ENCODE measurements at places on chromosomes 6 and 20.

DNA sequence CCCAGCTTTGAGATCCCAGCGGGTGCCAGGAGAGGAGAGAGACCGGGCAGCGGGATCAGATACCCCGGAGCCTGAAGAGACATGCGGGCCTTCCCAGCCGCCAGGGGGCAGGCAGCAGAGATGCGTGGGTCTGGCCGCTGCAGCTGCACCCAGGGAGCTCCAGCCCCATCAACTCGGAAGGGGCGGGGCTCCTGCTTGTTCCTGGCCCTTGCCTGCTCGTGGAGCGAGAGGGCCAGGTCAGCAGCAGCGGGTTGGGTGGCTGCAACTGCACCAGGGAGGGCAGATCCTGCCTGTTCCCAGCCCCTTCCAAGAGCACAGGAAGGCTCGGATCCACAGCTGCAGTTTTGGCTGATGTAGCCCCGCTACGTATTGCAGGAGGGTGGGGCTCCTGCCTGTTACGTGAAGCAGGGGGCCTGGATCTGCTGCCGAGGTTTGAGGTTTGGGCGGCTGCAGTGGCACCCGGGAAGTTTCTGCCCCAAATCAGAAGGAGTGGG, 532.8 kb downstream of the RFPL4B start:
- peak; percentile 34 for ATAC-seq

DNA sequence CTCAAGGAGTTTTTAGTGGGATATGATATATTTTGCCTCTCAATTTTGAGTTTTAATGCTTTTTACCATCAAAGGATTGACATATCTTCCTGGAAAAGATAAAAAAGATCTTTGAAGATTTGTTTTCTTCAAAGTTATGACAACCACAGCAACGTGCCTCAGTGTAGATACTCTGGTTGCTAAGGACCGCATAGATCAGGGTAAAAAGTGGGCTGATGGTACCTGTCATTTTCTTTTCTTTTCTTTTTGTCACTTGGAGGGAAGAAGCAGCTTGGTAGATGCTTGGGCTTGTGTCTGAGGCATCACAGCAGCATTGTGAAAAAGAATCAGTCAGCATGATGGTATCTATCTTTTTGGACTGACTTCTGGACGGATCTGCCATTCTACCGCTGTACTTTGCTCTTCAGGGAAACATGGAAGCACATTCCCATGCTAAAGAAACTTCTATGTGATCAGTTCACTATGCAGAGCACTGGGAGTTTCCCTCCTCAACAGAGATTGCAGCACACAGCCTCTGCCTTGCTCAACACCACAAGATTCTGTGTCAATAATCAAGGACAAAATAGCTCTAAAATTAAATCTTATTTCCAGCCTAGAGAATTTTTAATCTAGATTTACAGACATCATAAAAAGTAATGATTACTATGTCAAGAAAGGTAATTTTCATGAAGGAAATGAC, 54.8 kb upstream of the SGK1 start:
- ATAC-seq: no peak

DNA sequence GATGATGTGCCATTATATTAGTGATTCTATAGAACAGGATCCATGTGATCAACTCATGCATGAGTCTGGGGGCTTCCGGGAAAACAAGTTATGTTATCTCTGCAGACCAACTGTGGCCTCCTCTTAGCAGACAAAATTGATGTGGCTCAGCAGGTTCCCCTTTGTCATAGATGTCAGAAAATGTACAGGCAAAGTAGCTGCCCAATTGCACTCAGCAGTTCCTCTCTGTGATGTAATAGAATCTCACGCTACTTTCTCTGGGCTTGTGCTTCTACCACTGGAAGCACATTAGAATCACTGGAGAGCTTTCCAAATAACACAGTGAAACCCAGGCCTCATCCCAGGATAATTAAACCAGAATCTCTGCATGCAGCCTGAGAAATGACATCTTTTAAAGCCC, 253.1 kb downstream of the SLC24A3 start:
- no peak for ATAC-seq

- ATAC-seq: no peak
These were observed 206.6 kb downstream of the TFAP2B start for GRCh38 chr6:51025082-51025777.

DNA sequence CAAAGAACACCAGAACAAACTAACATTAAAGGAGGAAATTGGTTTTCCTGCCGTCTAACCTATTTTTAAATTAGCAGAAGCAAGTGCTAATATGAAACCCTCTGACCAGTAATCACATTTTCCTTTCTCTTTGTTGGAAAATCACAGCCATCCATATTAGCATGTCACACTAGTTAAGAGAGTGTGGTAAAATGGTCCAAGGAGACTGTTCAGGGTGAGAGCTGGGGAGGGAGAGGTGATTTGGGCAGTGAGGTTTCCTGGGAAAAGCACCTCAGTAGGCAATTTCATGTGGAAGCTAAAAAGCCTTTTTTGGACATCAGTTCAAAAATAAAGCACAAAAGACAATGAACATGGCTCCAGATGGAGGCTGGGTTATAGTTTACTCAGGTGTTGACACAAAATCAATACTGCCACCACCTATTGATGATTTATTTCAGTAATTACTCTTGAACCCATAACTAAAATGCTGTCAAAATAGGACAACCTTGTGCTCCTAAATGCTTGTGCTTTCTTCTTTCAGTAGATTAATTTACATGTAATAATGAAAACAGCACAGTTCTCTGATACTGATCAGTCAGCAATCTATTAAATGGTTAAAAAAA, 333.2 kb downstream of the SAMD5 start:
- no peak for ATAC-seq

DNA sequence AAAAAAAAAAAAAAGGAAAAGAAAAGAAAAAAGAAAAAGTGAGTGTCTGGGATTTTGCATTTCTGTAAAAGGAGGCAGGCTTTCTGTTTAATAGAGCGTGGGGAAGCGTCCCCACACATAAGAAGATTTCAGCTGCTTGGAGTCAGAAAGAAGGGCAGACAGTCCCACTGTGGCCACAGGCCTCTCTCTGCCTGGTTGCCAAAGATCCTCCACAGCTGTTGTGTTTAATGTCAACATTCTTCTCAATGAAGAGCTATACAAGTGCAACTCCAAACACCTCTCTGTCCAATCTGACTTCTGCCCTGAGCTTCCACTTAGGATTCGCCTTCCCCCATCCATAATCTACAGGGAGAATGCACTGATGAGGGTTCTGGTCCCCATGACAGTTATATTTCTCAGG, 64.3 kb upstream of the MLN start:
- ATAC-seq: no peak

GRCh38 chr6:41814629-41815028, 27.1 kb downstream of the TOMM6 start:
- no peak for ATAC-seq

DNA sequence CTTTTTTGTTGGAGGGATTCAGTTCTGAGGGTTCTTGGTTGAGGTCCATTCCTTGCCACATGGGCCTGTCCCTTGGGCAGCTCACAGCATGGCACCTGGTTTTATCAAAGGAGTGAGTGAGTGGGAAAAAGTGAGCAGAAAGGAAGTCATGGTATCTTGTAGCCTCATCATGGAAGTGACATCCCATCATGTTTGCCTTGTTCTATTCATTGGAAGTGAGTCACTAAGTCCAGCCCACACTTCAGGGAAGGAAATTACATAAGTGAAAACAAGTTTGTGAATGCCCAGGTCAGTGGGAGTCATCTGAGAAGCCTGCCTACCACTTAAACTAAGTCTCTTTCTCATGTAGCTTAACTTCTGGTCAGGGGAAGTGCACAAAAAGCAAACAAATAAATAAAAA, 32.8 kb upstream of the ZNFX1 start:
- ATAC-seq: peak; percentile 90

DNA sequence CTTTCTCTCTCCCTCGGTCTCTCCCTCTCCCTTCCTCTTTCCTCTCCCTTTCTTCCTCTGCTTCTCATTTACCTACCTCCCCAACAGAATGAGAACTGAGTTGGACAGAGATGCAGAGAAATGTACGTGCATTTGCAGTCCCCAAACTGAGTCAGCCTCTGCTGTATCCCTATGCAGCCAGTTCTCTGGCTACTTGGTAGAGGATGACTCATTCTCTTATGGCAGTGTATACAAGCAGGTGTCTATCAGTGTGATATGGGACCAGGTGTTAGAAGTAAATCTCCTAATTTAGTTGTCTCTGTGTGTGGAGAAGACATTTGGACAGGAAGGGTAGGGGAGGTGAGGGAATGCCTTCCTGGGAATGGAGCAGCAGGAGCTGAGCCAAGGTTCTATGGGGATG, 470.8 kb downstream of the CD109 start:
- no peak for ATAC-seq

DNA sequence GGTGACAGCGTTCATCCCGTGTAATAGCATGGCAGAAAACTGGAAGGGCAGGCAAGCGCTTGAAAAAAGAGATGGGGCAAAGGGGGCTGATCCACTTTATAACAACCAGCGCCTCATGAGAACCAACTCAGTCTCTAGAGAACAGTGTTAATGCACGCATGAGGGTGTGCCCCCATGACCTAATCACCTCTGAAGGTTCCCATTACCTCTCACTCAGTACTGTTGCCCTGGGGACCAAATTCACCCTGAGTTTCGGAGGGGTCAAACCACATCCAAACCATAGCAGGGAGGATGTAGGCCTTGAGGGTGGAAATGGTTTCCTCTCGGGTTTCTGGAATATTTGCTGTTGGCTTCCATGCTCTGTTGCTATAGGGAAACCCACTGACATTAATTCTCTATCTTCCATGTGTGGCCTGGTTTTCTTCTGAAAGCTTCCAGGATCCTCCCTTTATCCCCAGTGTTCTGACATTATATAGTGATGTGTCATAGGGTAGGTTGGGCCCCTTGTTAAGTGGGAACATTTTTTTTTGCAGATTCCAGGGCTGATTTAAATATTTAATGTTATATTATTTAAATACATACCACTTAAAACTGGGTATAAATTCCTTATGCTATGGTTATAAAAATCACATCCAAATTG, 65.2 kb downstream of the PPP1R14C start:
- no peak for ATAC-seq

DNA sequence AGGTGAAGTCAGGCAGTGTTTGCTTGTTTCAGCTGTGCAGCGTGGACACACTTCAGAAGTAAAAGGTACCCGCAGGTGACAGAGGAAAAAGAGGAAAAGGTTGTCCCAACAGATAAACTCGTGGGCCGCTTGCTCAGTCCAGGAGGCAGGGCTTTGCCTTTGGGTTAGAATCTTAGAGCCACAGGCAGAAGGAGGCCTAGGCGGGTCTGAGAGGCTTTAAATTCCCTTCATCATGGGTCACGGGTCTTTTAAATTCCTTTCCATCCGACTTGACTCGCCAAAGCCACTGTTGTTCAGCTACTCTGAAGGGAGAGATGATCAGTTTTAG, 48.2 kb downstream of the AGPAT4 start:
- ATAC-seq: no peak

- ATAC-seq: no peak
These were observed 77.9 kb downstream of the MYB start for GRCh38 chr6:135258970-135259369.

GRCh38 chr6:123805921-123806320, 2.3 kb downstream of the NKAIN2 start:
- no peak for ATAC-seq

GRCh38 chr20:38434301-38434741, 807 bp downstream of the SNHG17 start:
- peak; percentile 28 for ATAC-seq

DNA sequence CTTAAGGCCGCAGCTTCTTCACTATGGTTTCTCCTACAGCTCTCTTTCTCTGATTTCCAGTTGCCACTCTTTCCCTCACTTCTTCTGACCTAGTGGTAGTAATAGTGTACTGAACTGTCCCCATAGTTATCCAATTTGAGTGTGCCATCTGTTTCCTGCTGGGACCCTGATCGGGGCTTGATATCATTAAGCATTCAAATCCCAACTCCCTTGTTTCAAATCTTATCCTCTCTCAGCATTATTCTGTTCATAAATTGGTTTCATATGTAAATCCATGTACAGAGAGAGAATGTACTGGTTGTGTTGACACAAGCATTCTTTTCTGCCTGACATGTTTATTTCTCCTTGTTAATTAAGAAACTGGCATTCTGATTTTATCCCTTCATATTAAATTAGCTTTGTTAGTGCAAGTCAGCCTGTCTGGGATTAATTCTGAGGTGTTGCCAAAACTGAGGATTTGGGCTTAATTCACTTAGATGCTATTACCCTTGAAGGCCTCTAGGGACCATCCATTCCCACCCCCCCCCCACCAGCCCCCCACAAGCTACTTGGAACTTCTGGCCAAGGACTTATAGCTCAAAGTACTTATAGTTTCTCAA, 84.6 kb upstream of the PROKR2 start:
- no peak for ATAC-seq

DNA sequence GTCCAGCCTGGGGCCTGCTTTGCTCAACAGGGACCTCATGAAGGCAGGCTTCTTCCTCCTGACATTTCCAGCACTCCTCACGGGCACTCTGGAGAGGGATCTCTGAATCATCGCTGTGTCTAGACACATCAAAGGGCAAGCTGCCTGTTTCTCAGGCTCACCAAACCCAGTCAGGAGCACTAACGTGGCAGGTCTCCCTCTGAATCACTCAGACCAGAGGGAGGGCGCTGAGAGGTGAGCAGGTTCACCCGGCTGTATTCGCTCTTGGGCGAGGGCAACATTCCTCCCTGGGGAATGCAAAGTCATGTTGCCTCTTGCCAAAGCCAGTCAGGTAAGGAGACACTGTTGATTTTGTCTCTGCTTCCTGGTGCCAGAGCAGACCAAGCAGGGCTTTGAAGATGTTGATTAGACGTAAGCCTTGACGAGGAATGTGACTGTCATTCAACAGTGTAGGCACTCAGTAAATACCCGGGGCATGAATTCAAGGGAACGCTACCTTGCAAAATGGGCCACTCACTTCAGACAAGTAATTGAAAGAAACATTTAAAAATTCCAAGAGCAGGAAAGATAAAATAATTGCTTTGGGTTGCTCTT, 50.1 kb downstream of the CYP24A1 start:
- no peak for ATAC-seq

DNA sequence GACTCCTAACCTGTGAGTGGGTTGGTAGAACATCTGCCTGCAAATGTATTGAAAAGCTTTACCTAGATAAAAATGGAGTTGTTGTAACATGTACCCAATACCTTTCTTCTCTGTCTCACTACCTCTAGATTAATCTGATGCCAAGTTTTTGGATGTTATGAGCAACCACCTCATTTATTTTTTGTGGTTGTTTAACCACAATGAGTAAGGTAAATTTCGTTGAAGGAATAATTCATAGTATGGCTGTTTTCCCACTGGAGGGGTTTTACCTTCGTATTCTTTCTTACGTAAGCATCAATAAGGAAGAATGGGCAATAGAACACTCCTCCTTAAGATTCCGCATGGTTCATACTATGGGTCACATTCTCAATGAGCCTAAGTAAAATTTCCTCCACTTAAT, 165.4 kb downstream of the CDH26 start:
- ATAC-seq: no peak

DNA sequence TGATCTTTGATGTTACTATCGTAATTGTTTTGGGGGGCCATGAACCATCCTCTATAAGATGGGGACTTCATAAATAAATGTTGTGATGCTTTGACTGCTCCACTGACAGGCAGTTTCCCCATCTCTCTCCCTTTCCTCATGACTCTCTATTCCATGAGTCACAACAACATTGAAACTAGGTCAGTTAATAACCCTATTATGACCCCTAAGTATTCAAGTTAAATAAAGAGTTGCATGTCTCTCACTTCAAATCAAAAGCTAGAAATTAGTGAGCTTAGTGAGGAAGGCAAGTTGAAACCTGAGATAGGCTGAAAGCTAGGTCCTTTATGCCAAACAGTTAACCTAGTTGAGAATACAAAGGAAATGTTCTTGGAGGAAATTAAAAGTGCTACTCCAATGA, 491.0 kb downstream of the HAO1 start:
- ATAC-seq: no peak

- ATAC-seq: no peak
These were observed 384.4 kb upstream of the RNF217 start for GRCh38 chr6:124577734-124578281.

GRCh38 chr20:35648836-35649235, 15.9 kb downstream of the CPNE1 start:
- ATAC-seq: no peak

Measured in activated T-helper 17 cell treated with anti-CD3 and anti-CD28 coated beads, Interleukin-2, amount 50 U/mL, for 72 hours (primary cell).